Activated CD8-positive, alpha-beta memory T cell treated with anti-CD3 and anti-CD28 coated beads, Interleukin-2, amount 10 ng/mL, durations not matched to agents 7 days and 5 days (primary cell): ENCODE measurements at places on chromosomes 16 and 17. TPM values are rescaled to one million over a fixed set of nuclear protein-coding genes. Genes with fewer than 3 reads are reported as not detected.
A peak's percentile ranks its signal among the peaks of the same experiment; 100 is the strongest.

- H3K27ac ChIP-seq, result no peak overlapping the region
- no peaks in the 10 kb centered on the region for H3K27me3 ChIP-seq
- H3K4me3 ChIP-seq, result no peak overlapping the region
Observed at GRCh38 chr16:69561901-69562300, 3.9 kb upstream of the NFAT5 start.

DNA sequence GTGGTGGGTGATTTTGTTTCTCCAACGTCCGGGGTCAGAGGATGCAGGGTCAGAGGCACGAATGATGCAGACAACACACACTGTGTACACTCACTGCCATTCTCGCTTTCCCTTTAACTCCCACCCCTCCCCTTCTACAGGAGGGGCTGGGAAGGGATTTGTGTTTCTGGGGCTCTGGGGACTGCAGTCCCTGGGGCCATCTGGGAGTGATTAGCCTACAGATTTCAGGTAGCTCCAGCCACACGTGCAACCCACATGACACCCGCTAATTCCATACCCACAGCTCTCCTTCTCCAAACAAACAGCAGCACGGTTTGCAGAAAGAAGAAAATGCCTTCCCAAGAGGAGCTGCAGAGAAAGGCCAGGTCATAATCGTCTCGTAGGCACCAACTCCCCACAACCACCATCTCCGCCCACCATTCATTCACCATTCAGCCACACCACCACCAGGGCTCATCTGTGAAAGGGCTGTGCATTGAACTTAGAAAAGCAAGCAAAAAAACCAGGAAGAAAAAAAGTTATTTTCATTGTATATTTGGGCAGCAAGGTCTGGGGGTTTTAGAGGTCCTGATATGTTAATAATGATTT, 9.4 kb upstream of the SOX9 start:
- H3K27ac ChIP-seq, result no peak overlapping the region
- H3K27me3 ChIP-seq, result peaks cover 13% of the 10 kb centered on the region
- peaks cover 1% of the 10 kb centered on the region for H3K36me3 ChIP-seq

DNA sequence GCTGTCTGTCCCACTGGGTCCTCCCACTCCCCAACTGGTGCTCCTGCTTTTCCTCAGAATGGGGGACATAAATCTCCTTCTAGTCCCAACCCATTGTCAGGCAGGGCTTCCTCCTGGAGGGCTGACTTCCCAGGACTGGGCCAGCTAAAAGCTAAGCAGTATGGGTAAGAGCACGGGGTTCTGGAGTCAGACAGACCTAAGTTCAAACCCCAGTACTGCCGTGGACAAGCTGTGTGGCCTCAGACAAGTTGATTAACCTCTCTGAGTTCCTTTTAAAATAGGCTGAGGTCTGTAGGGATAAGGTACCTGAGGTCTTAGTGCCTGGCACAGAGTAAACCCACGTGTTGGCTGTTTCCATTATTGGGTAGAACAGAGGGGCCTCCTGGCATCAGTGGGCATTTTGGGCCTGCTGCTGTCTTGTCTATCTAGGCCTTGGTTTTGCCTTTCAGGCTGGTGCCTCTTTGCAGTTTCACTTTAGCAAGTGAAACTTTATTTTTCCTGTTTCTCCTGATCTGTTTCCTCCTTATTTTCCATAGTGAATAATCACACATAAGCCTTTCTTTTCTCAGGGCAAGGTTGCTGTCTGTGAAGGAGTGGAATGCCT, 114.6 kb downstream of the PRKCB start:
- peaks cover 62% of the 10 kb centered on the region for H3K4me1 ChIP-seq
- H3K27ac ChIP-seq, result peak overlapping the region; percentile 94
- DNase-seq, result no peak
- peaks cover 18% of the 10 kb centered on the region for H3K36me3 ChIP-seq

- peak overlapping the region; percentile 95 for H3K4me3 ChIP-seq
- peak; percentile 60 for DNase-seq
- H3K27ac ChIP-seq, result peak overlapping the region; percentile 90
Observed at GRCh38 chr17:63842173-63842539, 329 bp downstream of the SMARCD2 start.

The SYT17 gene
- total RNA-seq, result not detected

The COL1A1 gene
- 1.6 TPM for total RNA-seq

DNA sequence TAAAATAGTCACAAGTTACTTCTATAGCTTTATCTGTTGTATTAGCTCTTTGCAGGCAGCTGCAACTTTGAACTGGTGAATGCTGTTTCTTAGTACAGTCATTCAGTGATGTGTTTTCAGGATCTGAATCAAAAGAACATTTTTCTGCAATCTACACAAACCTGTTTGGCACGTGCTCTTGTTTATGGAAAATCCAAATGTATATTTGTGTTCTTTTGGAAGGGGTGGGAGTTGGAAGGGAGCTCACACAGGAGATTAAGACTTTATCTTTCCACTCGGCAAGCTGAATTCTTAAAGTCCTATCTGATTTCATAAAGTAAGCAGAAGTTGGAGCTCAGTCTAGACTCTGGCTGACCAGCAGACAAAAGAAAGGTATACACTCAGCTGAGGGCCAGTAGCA, 300.2 kb downstream of the MAP2K6 start:
- H3K27me3 ChIP-seq, result peaks cover 4% of the 10 kb centered on the region
- no peak overlapping the region for H3K4me3 ChIP-seq
- no peak for DNase-seq

The CDC42EP4 gene
- total RNA-seq, result 1.5 TPM

- H3K27me3 ChIP-seq, result peaks cover 85% of the 10 kb centered on the region
- no peak overlapping the region for H3K27ac ChIP-seq
- H3K4me3 ChIP-seq, result peak overlapping the region; percentile 75
- peaks cover 19% of the 10 kb centered on the region for H3K4me1 ChIP-seq
- peak; percentile 58 for DNase-seq
- H3K36me3 ChIP-seq, result peaks cover 2% of the 10 kb centered on the region
Observed at GRCh38 chr17:48624544-48625494, 1.3 kb downstream of the HOXB9 start.

- peaks cover 2% of the 10 kb centered on the region for H3K4me1 ChIP-seq
- no peak for DNase-seq
- no peaks in the 10 kb centered on the region for H3K36me3 ChIP-seq
- H3K4me3 ChIP-seq, result no peak overlapping the region
Observed at GRCh38 chr17:74408262-74408661, 23.6 kb upstream of the GPRC5C start.

DNA sequence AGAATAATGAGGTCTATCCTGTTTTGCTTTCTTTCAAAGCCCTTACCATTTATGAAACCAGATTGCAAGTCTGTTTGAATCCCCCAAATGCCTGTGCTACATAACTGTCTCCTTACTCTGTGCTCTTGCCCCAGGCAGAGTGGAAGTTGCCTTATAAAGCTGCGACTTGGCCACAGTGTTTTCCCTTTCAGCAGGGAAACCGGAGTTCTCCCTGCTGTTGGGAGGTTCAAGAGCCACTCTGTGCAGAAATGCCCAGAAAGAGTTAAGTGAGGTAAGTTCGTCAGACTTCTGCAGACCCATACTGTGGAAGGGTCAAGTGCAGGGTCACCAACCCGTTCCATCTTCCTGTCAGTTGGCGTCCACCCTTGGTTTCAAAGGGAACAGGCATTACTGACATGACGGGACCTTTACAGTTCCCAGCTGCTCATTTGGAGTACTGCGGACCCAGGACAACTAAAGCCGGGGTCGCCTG, 508.9 kb downstream of the WWOX start:
- H3K27ac ChIP-seq, result no peak overlapping the region
- no peaks in the 10 kb centered on the region for H3K27me3 ChIP-seq

DNA sequence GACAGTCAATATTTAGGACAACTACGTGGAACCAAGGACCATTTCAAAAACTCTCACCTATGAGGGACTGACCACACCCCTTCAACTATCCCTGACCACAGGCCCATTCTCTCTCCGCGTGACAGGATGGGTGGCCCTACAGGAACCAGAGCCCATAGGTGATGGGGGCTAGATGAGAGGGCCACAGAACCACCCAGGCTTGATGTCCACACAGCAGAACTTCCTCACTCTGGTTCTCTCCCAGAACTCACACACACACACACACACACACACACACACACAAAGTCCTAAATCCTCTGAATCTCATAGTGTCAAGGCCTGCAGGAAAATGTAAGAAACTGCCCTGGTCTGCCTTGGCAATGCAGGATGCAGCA, 1.5 kb downstream of the ZNF319 start:
- peak overlapping the region; percentile 95 for H3K27ac ChIP-seq

The SULT1A2 gene
- total RNA-seq, result not detected

DNA sequence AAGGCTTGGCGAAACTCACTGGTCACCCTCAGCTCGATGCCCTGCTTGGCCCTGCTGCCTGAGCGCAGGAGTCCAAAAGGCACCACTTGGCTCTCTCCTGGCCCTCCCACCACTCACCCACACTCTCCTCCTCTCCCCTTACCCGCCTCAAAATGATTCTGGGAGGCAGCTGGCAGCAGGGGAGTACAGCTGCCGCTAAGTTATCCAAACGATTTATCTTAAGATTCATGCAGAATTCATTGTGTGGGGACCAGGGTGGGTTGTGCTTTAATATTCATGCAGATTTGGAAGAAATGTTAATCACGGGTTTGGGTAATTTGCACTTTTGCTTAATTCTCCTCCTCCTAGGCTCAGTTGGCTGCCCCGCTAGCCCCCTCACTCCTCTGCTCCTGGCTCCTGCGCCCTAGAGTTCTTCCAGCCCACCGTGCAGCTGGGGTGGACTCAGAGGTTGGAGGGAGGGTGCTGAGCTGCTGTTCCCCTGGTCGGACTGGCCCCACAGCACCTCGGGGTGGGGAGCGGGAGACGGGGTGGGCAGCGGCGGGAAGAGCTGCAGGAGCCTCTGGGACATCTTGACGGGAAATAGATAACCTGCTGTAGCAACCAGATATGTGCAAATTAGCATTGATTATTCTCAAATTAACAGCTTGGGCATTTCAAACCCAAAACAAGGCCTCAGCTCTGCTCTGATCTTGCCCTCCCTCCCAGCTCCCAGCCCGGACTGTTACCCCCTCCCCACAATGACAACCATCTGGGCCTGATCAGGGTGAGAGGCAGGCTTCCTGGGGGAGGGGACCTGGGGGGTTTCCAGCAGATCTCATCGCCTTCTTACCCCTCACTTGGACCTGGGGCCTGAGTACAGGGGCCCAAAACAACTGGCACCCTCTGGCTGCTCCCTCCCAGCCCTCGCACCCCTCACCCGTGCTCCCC, 122.6 kb upstream of the RPL38 start:
- DNase-seq, result no peak
- no peaks in the 10 kb centered on the region for H3K36me3 ChIP-seq
- peaks cover 6% of the 10 kb centered on the region for H3K27me3 ChIP-seq
- H3K4me1 ChIP-seq, result no peaks in the 10 kb centered on the region
- H3K4me3 ChIP-seq, result no peak overlapping the region
- no peak overlapping the region for H3K27ac ChIP-seq

The SALL1 gene
- total RNA-seq, result not detected

DNA sequence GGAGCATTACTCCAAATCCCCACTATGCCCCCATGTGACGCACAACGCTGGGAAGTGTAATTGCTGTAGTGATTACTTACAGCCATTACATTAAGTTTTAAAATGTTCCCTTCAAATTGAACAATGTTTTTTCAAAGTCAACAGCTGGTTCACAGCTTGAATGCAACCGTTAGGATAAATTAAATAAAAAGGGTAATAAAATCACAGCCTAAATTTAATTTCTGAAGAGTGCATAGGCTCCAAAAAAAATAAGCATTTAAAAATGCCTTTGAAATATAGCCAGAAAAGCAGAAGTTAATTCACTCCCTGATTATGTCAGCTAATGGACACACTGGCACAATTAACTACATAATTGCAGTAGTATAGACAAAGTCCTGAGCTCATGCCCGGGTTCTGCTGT, 50.5 kb upstream of the KDM8 start:
- no peaks in the 10 kb centered on the region for H3K36me3 ChIP-seq
- no peak for DNase-seq
- H3K27me3 ChIP-seq, result no peaks in the 10 kb centered on the region
- peaks cover 8% of the 10 kb centered on the region for H3K4me1 ChIP-seq

The KRTAP9-8 gene
- total RNA-seq, result not detected

DNA sequence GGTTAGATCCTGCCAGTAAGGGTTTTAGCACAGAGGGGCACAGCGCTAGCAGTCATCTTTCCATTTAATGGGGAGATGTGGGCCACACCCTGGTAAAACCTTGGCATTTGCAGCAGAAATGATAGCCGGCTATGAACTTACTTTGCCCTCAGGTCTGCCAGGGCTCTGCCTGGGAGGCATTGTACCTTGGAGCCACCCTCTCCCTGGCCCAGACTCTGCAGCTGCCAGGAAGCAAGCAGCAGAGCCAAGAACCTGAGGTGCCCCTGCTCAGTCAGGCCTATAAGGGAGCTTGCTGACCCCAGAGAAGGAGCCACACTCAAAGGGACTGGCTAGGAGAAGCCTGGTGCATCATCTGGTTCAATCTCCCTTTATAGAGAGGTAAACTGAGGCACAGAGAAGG, 23.7 kb upstream of the PHF12 start:
- no peak overlapping the region for H3K27ac ChIP-seq
- no peak for DNase-seq
- no peak overlapping the region for H3K4me3 ChIP-seq
- peaks cover 3% of the 10 kb centered on the region for H3K27me3 ChIP-seq
- no peaks in the 10 kb centered on the region for H3K36me3 ChIP-seq

The MEIOB gene
- total RNA-seq, result not detected

- H3K27ac ChIP-seq, result no peak overlapping the region
- no peaks in the 10 kb centered on the region for H3K36me3 ChIP-seq
- DNase-seq, result no peak
Observed at GRCh38 chr16:23282568-23282967, 19.5 kb upstream of the SCNN1B start.

The ACAP1 gene
- 712 TPM for total RNA-seq

DNA sequence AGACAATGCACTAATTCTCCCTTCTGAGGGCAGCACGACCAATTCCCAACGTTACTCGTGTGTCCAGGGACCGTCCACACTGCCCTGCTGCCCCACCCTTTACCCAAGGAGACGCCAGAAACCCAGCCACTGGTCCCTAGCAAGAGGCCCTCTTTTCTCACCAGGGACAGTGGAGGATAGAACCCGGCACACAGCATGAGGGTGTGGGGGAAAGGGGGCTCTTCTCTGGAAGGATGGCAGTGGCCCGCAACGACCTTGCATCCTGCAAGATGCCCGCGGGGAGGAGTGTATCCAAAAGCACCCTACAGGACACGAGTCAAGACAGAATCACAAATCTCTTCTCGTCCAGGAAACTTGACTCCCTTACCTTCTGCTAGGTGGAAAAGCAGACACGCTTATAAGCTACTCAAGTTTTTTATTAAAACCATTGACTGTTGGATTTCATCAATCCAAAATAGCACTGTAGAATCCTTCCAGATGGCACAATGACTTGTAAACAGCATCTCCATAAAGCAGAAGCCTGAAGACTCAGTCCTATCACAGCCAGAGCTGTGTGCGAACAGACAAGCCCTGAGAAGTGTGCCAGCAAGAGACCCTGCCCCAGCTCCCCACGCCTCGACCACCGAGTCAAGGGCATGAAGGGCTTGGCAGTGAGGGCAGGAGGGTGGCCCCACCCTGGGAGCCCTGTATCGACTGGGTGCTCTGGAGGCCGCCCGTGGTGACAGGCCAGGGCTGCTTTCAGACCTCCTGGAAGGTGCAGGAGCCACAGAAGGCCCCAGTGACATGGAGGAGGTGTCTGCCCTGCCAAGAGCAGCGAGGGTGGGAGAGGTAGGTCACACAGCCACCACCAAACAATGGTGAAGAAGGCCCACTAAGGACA, 103.8 kb downstream of the ANKRD11 start:
- no peak for DNase-seq
- H3K27ac ChIP-seq, result peak overlapping the region; percentile 26
- peaks cover 73% of the 10 kb centered on the region for H3K4me1 ChIP-seq
- H3K4me3 ChIP-seq, result no peak overlapping the region
- H3K27me3 ChIP-seq, result no peaks in the 10 kb centered on the region
